ENCODE measurements at places on chromosomes 7 and 10.
A peak's percentile ranks its signal among the peaks of the same experiment; 100 is the strongest.

DNA sequence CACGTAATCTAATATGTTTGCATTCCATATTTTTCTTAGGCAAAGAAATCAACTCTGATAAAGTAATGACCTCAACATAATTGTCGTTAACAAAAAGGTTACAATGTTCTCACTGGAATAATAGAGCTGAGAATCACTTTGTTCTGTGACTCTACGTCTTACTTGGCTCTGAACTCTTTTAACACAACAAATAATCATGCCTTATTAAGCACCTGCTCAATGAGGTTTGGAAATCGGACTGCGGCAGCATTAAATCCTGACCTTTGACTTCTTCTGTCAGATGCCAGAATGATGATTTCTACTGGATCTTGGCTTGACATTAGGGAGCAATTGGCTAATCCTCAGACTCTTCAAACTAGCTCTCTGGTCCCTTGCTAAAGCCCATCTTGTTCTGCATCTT is 233.6 kb downstream of the SEMA3D start:
- DNase-seq: no peak

DNA sequence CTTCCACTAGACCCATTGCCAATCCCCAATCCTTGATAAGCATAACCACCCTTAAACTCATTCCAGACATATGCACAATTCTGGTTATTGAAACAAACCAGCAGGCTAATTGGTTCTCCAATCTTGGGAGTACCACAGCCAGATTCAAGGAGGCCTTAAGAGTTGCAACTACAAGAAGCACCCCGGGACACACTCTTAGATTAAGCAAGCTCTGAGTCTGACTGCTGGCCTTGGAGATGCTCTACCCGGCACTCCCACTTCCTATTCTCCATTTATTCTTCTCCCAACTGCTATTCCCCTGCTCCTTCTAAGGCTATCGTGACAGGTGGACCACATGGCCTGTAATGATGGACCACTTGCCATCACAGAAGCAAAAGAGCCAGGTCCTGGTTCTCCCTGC is 40.3 kb downstream of the CYTH3 start:
- no peak for DNase-seq

DNA sequence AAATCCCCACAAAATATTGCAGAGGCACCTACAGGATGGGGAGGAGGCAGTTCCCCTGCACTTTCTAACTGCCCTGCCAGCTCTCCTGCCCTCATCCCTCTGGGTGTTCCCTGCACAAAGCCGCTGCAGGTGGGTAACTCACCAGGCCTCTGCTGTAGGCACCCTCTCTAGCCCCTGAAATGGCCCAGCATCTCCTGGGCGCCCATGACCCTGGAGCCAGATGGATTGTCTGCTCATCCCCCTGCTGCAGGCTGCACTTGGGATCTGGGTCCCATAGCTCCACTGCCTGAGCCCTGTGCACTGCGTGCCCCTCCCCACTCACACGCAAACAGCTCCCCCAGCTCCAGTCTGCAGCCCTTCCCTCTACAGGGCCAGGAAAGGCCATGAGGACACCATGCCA is 130.9 kb downstream of the C10orf105 start:
- no peak for DNase-seq

DNA sequence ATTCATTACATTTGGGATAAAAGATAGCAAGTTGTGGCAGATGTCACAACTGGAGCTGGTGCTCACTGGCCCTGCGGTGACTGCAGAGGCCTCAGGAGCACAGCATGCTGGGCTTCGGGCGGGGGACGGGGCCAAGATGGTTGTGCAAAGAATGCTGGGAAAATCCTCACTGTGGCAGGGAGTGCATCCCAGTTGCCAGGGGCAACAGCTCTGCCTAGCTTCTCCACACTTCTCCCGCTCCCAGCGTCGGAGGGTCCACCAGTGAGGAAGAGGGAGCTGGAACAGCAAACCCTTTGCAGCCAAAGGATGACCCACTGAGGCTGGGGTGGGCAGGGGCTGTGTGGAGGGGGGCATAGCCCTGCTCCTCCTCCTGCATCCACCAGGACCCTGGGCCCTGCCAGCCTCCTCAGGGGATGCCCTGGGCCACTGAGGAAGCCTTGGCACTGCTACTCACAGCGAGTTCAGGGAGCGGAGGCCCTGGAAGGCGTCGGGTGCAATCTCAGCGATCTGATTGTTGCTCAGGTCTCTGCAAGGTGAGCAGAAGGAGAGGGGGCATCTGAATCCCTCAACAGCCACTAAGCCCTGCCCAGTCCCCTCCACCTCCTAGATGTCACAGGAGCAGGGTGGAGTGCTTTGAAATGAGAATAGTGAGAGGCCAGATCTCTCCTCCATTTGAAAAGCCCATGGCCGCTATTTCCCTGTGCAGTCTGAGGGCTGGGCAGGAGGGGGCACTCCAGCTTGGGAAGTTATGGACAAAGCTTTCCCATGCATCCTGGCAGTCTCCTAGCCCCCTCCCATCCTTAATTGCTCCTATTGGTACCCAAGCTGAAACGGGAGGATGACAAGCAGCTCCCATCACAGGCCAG is 126.5 kb downstream of the SLIT1 start:
- DNase-seq: peak; percentile 83

GRCh38 chr7:133940368-133940767 is 186.8 kb upstream of the LRGUK start:
- DNase-seq: no peak

- no peak for DNase-seq
These were observed 131.8 kb upstream of the WDR11 start for GRCh38 chr10:120719333-120719732.

DNA sequence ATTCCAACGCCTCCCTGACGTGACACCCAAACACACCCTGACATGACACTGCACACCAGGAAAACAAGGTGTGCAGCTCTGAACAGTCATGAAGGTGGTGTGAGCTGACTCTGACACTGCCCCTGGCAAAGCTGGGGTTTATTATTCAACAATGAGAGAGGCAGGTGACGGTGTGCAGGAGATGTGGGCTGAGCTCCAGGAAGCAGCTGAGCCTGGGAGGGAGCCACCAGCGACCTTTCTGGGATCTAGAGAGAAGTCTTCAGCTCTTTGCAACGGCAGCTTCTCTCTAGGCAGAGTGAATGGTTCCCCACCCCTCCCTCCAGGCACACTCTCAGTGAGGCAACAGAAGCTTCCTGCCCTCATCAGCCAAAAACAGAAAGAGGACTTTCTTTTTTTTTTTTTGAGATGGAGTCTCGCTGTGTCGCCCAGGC is 65.6 kb downstream of the SH3PXD2A start:
- no peak for DNase-seq
